Stimulated activated CD8-positive, alpha-beta memory T cell treated with anti-CD3 and anti-CD28 coated beads, Interleukin-15, amount 100 ng/mL, for 24 hours (primary cell): ENCODE measurements at places on chromosomes 11 and 22.

DNA sequence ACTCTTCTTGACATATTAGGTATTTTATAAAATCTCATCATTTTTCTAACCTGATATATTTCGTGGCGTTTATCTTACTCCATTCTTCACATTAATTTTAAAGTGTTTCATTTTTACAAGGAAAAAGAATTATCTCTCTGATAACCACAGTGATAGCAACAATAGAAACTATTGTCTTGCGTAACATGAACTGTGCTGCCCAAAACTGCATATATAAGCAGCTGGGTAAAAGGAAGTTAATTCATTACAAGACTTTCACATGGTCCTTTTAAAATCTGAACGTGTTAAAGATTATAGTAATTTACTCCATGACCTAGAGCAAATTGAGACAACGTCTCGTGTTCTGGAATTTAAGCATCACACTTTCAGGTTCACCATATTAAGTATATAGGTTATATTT is 210.4 kb upstream of the GRIA4 start:
- DNase-seq, result no peak

GRCh38 chr11:110530900-110531741 is 101.4 kb downstream of the FDX1 start:
- DNase-seq, result no peak

GRCh38 chr22:41830174-41830573 is 2.7 kb upstream of the SREBF2 start:
- DNase-seq, result no peak

- no peak for DNase-seq
These were observed 25.9 kb downstream of the OTOG start for GRCh38 chr11:17572791-17573460.

GRCh38 chr11:64799623-64800302 is 3.3 kb downstream of the MAP4K2 start:
- no peak for DNase-seq

- DNase-seq, result no peak
These were observed 5.4 kb upstream of the MMP8 start for GRCh38 chr11:102729849-102730815.

- DNase-seq, result no peak
These were observed 43.4 kb downstream of the GRIK4 start for GRCh38 chr11:120554766-120555432.

GRCh38 chr11:24386546-24387397 is 110.1 kb upstream of the LUZP2 start:
- no peak for DNase-seq

DNA sequence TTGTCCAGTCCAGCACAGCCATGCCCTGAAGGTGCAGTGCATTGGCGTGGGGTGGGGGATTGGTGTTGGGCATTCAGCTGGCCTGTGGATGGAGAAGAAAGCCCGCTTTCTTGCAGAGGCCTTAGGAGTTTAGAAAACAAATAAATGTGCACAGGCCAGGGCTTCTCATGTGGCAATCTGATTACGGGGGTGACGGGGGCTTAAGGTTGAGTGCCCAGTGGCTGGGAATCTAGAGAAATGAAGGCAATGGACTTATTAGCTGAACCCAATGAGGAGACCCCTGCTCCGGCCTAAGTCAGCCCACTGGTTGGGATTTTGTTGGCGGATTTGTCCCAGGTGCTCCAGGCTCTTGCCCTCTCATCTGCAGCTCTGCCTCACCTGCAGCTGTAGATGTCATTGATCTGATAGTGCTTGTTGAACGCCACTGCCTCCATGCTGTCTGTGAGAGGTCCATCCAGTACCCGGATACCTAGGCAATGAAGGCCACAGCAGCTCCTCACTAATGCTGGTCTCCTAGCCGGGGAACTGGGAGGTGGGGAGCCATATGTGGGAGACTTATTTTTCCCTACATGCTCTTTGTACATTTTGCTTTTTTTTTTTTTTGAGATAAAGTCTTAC is 6.2 kb downstream of the PCSK7 start:
- no peak for DNase-seq

GRCh38 chr11:66639066-66639813 is 737 bp downstream of the RBM4 start:
- no peak for DNase-seq

DNA sequence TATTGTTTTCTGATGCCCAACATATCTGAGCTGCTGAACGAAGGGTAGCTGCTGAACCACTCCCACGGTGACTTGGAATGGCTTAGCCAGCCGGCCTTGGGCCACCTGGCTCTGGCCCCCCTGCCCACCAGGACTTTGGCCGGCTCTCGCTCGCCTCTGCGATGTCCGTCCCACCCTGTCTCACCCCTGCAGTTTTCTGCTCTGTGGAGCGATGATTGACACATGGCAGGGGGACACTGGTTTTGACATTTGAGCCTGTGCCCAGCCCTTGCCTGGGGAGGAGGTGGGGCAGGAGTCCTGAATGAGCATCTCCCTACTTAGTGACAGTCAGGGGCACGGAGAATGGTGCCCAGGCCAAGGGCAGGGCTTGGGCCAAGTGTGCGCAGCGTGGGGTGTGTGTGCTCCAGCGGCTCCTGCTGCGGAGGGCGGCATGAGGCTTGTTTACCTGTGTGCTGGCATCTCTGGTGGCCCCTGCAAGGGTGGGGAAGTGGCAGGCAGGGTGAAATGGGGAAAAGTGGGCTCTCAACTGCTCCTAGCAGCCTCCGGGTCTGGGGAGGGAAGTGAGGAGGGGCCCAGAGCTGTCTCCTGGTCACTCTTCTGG is 15.7 kb upstream of the CDKN1C start:
- no peak for DNase-seq

GRCh38 chr11:74253361-74253760 is 58.1 kb downstream of the P4HA3 start:
- no peak for DNase-seq

DNA sequence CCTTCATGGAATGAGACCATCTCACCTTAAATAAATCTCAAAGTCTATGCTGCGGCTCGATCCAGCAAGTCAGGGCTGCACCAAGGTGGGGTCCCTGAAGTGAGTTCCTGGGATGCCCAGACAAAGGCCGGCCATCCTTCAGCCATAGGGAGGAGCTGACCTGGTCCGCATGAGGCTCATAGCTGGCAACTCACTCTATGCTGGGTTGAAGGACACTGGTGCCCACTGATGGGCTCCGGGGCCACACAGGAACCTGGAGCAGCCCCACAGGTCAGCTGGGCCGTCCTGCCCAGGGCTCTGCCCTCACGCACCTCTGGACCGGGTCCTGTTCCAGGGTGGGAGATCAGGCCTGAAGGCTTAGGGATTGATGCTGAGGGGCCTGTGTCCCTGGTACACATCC is 1339.3 kb downstream of the TBC1D22A start:
- no peak for DNase-seq

DNA sequence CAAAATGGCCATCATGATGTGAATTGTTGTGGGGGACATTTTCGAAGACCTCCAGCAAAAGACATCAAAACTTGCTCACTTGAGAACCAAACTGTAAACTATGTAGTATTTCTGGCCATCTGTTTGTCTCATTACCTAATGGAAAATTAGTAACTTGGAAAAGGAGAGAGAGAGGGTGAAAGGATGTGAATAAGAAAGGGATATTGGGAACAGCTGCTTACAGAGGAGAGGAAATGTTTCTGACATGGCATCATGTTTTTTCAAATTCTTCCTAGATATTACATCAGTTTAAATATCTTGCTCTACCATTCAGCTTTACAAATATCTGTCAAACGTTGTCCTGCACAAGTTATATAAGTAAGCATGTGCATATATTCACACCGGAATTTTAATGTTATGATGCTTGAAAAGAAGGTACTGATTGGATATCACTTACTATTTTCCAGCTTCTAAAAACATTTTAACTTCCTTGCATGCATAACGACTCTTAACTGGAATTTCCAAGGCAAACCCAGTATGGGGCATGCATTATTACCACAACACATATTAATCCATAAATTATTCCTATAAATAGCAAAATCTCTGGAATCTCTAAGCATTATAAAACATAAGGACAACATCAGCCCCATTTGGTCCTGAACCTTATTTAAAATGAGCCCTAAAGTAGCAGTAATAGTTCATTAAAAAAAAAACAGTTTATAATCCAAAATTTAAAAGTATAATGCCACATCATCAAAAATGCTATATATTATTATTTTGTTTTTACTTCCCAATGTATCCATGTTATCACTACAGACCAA is 20.0 kb downstream of the GUCY1A2 start:
- DNase-seq, result no peak

DNA sequence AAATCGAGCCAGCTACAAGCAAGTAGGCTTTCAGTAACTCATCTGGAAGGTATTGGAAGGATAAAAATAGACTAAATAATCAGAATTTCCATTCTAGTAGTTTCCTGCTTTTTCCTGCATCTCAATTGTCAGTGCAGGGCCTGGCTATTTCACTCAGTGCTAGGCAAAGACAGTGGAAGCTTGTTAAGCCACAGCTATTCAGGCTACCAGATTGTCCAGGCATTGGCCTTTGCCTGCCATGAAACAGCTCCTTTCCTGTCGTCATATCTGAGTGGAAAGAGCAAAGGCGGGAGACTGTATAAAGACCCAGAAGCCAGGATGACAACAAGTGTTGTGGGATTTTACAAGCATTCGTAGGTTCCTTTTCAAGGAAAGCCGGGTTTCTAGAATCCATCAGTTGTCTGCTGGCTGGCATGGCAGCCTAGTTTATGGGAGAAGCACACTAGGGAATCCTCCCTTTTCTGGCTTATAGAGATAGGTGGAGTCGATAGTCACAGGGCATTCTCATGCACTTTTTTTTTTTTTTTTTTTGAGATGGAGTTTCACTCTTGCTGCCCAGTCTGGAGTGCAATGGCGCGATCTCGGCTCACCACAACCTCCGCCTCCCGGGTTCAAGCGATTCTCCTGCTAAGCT is 2.0 kb upstream of the TNRC6B start:
- no peak for DNase-seq
